ENCODE measurements at places on chromosomes 16 and 17. TPM values are rescaled to one million over a fixed set of nuclear protein-coding genes. Genes with fewer than 3 reads are reported as not detected.

DNA sequence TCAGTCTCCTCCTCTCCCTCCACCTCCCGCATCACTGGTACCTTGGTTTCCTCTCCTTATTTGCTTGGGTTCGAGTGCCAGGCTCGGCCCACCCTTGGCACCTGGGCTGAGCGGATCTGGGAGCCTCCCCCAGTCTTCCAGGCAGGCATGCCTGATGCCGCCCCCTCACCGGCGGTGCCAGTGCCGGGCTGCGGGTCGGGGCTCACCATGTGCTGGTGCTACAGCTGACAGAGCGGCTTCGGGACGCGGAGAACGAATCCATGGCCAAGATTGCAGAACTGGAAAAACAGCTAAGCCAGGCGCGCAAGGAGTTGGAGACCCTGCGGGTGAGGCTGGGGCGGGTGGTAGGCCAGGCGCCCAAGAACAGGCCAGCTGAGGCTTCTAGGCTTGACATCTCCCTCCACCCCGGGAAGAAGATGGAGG, 19.2 kb downstream of the FMNL1 start:
- no peak for DNase-seq

- no peak for DNase-seq
Observed at GRCh38 chr16:65510241-65510640, 388.4 kb upstream of the CDH11 start.

DNA sequence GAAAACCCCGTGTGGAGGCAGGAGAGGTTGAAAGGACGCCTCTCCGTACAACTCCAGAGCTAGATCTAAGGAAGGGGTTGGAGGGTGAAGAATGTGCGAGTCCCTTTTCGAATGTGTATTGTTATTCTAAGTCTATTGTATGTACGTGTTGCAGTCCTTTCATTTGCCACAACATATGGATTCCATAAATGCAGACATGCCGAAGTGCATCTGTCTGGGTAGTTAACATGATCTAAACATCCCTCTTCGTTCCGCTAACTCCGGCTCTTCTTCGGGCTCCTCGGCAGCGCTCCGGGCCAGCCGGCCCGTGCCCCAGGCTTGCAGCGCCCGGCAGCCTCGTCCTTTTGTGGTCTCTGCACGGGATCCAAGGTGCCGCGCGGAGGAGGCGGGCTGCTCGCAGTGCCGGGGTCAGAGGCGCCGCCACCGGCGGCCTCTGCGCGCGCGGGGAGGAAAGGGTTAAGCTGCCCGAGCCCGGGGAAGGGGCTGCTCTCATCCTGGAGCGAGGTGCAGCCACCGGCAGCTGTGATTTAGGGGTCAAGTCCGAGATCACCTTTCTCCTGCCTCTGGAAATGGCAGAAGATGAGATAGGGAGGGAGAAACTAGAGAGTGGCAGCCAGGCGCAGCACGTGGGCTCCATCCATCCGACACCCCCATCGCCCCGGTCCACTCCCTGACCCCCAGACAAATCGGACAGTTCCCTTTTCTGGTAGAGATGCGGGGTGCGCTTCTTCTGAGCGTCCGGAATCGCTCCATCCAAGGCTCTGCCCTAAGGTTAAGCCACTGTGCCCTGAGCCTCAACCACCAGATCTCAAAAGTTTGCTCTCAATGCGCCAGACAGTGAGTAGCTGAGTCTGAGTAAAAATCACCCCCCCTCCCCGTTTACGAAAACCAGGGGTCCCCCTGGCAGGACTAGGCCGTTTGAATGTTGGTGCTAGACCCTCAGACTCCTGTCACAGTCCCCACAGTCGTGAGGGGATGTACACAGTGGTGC, 15.1 kb upstream of the ZFHX3 start:
- DNase-seq = peak; percentile 70

DNA sequence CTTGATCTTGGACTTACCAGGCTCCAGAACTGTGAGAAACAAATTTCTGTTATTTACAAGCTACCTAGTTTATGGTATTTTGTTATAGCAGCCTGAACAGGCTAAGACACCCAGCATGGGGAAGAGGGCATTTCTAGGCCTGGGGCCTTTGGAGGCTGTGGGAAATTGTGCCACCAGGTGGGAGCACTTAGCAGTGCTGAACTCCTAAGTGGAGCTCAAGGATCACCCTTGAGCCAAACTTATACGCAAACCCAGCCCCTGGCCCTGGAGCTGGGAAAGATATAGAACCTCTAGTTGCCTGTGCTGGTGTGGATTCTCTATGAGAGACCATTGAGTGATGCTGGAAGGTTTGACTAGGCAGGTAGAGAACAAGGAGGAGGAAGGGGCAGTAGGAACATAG, 36.1 kb downstream of the MIS12 start:
- DNase-seq = no peak

- DNase-seq = no peak
Observed at GRCh38 chr17:8426094-8426720, 9.5 kb upstream of the NDEL1 start.

Gene MYL4
- 66.3 TPM for total RNA-seq

- DNase-seq = no peak
Observed at GRCh38 chr16:2825049-2825742, 4.9 kb upstream of the ZG16B start.

DNA sequence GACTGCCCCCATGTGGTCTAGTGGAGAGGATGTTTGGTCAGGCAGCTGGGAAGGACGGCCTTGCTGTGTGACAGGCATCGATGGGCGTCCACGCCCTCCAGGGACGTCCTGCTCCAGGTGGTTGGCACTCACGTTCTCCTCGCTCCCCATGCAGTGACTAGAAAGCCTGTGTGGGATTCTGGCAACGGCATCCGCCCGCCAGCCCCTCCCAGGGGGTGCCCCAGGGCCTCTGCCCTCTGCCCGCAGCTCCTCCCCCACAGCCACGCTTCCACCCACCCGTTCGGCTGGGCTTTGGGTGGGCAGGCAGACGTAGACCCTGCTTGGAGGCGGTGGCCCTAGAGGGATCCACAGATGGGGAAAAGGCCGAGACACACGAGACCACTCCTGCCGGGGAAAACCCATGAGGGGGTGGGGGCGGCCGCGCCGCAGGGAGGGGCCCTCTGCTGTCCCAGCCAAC, 4.7 kb upstream of the IL17C start:
- no peak for DNase-seq

DNA sequence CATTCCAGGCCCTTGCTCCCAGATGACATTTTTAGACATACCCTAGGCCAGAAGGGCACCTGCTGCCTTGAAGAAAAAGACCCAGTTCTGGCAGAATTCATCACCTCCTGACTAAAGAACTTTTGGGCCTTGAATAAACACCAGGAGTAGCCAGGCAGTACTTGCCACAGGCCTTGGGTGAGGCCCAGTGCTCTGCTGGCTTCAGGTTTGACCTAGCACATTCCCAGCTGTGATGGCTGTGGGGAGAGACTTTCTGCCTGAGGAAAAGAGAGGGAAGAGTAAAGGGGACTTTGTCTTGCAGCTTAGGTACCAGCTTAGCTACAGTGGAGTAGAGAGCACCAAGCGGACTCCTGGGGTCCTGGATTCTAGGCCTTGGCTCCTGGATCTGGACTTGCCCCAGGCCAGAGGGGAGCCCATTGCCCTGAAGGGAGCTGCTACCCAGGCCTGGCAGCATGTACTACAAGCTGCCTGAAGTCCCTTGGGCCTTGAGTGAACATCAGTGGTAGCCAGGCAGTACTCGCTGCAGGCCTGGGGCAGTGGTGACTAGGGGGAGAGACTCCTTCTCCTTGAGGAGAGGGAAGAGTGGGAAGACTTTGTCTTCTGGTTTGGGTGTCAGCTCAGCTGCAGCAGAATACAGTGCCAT, 44.3 kb downstream of the ABCA8 start:
- DNase-seq = no peak

GRCh38 chr16:21197112-21197511, 14.3 kb downstream of the ZP2 start:
- no peak for DNase-seq

Gene ZP2
- total RNA-seq = not detected

GRCh38 chr17:77376795-77377709, 236.3 kb downstream of the SEC14L1 start:
- no peak for DNase-seq

GRCh38 chr17:30905742-30906100, 317 bp downstream of the TEFM start:
- DNase-seq = no peak

DNA sequence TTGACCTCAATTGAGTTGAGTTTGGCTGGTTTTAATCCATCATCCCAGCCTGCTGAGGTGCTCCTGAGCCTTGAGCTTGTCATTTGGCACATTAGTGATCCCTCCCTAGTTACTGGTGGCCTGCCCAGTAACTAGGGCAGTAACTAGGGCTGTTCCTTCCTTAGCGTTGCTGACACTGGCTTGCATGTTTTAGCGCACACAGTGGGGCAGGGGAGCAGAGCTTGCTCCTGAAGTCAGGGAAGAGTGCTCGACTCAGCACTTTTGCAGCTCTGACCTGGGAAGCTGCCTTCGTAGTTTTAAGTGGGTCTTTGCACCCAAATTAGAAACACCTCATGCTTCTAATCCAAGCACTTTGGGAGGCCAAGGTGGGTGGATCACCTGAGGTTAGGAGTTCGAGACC, 15.7 kb downstream of the CCDC42 start:
- DNase-seq = no peak

- no peak for DNase-seq
Observed at GRCh38 chr16:19718624-19718965, 524 bp downstream of the IQCK start.

DNA sequence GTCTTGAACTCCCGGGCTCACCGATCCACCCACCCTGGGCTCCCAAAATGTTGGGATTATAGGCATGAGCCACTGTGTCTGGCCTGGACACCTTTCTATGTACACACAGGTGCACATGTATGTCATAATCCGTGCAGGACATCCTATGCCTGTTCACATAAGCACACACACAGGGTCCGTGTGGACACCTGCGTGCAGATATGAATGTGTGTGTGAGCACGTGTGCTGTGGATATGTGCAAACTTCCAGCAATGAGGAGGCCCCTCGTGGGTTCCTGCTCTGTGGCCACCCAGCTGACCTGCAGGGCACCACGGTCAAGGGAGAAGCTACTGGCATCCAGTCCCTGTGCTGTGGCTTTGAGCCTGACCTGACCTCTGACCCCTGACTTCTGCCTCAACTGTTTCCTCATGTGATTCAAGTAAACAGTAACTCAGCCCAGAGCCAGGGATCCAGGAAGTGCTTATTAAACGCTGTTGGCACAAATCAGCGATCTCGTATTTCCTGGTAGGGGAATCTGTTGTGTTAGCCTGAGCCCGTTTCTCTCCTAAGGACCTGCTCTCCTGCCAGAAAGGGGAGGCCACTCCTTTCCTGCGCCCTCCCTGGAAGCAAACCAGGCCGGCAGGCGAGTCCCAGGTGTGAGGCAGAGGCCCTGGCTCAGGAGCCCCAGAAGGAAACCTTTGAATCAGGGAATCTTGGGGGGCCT, 6.5 kb downstream of the CPNE7 start:
- DNase-seq = no peak

Gene FSCN2
- 0.72 TPM for total RNA-seq

GRCh38 chr17:81885454-81885853, 5.9 kb downstream of the ALYREF start:
- DNase-seq = no peak

Gene KRT39
- total RNA-seq = not detected

Gene CCL4L2
- not detected for total RNA-seq

DNA sequence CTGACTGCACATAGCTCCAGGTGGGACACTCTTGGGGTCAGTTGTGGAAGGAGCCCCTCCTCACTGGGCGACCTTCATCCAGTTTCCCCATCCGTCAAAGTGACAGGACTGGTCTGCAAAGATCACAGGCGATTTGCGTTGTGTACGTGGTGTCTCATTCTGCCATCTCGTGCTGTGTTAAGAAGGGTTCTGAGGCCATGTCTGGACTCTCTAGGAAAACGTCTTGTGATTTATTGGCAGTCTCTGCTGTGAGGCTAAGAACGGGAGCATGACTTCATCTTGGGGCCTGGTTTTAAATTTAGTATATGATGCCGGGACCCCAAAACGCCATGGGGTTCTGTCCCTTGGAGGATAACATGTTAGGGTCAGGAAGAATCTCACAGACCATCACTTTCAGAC, 65.2 kb upstream of the CIBAR2 start:
- no peak for DNase-seq

Gene DHRS13
- total RNA-seq = 2.6 TPM

GRCh38 chr17:81804559-81805399, 829 bp downstream of the GCGR start:
- no peak for DNase-seq

DNA sequence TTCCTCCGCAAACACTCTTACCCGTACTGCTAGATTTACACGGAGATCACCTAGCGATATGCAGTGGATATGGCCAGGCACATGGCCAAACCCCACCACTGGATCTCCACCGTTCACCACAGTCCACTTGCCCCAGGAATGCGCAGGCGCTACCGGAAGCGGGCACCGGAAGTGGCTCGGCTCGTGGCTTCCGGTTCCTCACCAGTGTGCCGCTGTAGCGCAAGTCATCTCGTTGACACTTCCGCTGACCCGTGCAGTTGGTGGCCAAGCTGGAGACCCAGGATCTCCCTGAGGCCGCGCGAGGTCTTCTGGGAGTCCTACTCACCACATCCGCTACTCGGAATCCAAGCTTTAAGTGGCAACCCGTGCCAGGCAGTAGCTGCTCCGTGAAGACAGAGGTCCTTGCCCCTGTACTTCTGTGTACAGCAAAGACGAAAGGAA, 11.5 kb downstream of the ZNF597 start:
- DNase-seq = peak; percentile 32

GRCh38 chr17:37483311-37484039, 6.2 kb upstream of the DUSP14 start:
- DNase-seq = peak; percentile 29

- DNase-seq = no peak
Observed at GRCh38 chr17:15896277-15896676, 48.7 kb upstream of the ADORA2B start.

GRCh38 chr17:43171586-43172487, 823 bp downstream of the NBR1 start:
- peak; percentile 59 for DNase-seq

DNA sequence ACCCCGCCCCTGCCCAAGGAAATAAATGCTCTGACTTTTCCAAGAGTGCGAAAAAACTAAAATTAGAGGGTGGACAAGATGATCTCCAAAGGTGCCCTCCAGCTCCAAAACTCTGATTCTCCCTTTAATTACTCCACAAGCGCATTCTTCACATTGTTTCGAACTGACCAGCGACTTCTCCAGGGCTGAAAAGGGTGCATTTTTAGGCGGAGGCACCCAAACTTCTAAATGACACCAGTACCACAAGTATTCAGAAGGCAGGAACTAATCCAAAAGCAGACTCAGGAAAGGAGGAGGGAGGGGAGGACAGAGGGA, 750 bp downstream of the ZFHX3 start:
- no peak for DNase-seq
